Gastrocnemius medialis (tissue), 4 donors: ENCODE measurements at places on chromosomes 6 and 20. TPM values are rescaled to one million over a fixed set of nuclear protein-coding genes. Genes with fewer than 3 reads are reported as not detected.

GRCh38 chr6:92459606-92460005, 959.8 kb downstream of the EPHA7 start:
- DNase-seq, result no peak

DNA sequence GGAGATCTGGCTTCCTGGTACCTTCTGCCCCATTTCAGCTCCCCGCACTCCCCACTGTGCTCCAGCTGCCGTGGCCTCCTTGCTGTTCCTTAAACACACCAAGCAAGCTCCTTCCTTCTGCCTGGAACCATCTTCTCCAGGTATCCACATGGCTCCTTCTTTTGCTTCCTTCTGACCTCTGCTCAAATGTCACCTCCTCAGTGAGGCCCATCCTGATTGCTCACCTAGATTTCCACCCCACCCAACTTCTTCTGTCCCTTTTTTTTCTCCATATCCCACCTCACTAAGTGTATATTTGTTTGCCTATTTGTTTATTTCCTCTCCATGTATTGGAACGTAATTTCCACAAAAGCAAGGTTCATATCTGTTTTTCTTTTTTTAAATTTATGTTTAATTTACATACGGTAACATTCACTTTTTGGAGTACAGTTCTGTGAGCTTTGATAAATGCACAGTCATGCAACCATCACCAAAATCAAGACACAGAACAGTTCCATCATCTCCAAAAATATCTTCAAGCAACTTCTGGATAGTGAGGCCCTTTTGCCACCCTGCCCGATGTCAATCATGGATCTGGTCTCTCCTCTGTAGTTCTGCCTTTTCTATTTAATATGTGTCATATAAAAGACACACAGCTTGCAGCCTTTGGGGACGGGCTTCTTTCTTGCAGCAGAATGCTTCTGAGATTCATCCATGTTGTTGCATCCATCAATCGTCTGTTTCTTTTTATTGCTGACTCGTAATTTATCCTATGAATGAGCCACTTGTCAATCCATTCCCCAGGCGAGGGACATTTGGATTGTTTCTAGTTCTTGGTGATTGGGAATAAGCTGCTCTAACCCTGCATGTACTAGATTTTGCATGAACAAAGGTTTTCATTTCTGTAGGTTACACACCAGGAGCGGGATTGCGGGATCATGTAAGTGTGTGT, 46.3 kb downstream of the SLC2A10 start:
- no peak for DNase-seq

DNA sequence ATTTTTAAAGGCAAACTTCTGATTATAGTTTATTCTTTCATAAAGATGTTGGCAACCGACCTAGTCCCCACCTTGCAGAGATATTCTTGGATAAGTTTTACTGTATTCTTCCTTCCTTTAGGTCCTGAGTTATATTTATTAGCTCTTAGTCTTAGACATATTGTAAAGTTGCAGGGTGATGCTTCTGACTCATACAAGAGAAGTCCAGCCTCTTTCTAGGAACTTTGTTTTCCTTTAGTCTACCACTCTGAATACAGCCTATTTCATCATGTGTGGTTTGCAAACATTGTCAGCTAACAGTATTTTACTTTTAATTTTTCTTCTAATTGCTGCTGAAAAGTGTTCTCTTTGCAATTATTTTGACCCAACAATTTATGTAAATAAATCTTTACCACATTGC, 686.7 kb downstream of the COL12A1 start:
- DNase-seq, result no peak

GRCh38 chr20:49636447-49636846, 68.5 kb upstream of the PTGIS start:
- peak; percentile 66 for DNase-seq

DNA sequence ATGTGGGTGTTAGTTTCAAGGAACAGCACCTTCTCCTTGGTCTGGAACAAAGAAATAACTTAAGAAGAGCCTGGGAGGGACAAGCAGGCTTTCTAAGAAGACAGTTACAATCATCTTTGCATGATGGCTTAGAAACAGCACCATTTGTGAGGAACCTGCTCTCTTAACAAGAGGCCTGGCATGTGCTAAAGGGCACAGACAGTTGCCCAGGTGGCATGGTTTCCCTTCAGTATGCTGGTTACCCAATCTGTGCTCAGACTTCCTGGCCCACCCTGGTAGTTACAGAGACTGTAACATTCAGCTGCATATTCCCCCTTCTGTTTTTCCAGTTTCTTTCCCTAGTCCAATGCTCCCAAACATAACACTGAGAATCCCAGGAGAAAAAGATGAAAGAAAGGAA, 84.0 kb downstream of the CHD6 start:
- no peak for DNase-seq

DNA sequence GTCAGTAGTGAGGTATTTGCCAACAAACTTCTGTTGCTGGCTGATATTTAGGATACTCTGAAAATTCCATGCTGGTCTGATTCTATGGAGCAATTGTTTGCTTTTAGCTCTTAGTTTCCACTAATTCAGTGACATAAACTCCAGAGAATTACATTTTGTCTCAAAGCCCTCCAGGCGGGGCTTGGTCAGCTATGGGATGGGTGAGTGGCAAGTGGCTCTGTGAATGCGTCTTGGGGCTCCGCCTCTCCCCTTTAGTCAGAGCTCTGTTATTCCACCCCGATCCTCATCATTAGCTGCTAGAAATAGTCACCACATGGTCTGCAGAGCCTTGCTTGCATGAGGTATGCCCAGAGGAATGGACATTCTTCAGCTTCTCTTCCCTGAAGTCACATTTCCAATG, 540.6 kb downstream of the QKI start:
- no peak for DNase-seq

GRCh38 chr20:14197097-14197496, 140.3 kb downstream of the FLRT3 start:
- no peak for DNase-seq

The GRM1 gene
- total RNA-seq, result 0.04 TPM

The CENPQ gene
- 5.0 TPM for total RNA-seq

The CNR1 gene
- 9.4 TPM for total RNA-seq
